CD8-positive, alpha-beta memory T cell (primary cell): ENCODE measurements at places on chromosomes 3 and 15.
A peak's percentile ranks its signal among the peaks of the same experiment; 100 is the strongest.

GRCh38 chr3:141235661-141236171 is 4.1 kb downstream of the PXYLP1 start:
- no peak for DNase-seq

DNA sequence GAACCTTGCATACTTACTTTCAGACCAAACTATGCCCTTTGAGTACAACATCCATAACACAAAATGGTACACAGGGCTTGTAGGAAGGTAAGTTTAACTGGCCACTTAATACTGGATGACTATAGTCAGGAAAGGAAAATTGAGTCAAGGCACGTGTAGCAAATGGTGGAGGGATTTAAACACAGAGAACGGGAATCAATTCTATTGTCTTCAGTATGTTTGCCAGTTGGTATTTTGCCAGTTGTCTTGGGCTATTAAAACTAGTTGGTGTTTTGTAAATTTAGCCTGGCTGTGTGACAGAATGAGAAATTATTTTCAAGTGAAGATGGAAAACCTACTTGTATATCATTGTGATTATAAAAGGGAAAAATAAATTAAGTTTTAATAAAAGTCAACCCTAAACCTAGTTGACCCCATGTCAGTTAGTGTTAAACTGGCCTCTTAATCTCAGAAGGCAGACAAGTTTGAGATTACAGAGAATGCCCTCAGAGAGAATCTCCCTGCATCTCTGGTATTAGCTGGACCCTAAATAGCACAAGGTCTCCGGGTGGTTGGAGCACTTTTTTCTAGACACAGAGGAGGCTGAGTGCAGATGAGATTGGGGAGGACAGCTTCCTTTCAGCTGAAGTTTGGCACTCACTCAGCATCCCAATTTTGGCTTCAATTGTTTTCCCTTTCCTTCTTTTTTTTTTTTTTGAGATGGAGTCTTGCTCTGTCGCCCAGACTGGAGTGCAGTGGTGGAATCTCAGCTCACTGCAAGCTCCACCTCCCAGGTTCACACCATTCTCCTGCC is 91.2 kb downstream of the MB21D2 start:
- no peak for DNase-seq

- DNase-seq: no peak
Observed at GRCh38 chr15:101388046-101388445, 93.0 kb upstream of the SNRPA1 start.

DNA sequence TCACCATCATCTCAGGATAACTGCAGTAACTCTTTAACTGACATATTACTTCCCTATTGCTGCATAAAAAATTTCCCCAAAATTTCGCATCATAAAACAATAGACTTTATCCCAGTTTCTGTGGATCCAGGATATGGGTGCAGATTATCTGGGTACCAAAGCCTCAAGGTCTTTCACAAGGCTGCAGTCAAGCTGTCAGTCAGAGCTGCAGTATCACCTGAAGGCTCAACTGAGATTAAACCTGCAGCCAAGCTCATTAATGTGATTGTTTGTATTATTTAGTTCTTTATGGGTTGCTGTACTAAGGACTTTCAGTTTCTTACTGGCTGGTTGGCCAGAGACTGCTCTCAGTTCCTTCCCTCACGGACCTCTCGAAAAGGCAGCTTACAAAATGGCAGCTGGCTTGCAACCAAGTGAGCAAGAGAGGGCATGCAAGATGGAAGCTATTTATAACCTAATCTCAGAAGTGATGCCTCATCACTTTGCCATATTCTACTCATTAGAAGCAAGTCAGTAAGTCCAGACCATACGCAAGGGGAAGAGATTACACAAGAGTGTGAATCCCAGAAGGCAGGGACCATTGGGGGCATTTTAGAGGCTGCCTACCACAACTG is 54.9 kb downstream of the DCUN1D1 start:
- no peak for DNase-seq

GRCh38 chr3:186806089-186807055 is at the start of gene RFC4:
Gene RFC4, minus strand, starts transcription at chr3:186806482. Its CDS starts 1,769 bp downstream, at chr3:186804713.
- DNase-seq: peak; percentile 87

GRCh38 chr3:196412704-196413103 is 19.5 kb downstream of the UBXN7 start:
- no peak for DNase-seq

DNA sequence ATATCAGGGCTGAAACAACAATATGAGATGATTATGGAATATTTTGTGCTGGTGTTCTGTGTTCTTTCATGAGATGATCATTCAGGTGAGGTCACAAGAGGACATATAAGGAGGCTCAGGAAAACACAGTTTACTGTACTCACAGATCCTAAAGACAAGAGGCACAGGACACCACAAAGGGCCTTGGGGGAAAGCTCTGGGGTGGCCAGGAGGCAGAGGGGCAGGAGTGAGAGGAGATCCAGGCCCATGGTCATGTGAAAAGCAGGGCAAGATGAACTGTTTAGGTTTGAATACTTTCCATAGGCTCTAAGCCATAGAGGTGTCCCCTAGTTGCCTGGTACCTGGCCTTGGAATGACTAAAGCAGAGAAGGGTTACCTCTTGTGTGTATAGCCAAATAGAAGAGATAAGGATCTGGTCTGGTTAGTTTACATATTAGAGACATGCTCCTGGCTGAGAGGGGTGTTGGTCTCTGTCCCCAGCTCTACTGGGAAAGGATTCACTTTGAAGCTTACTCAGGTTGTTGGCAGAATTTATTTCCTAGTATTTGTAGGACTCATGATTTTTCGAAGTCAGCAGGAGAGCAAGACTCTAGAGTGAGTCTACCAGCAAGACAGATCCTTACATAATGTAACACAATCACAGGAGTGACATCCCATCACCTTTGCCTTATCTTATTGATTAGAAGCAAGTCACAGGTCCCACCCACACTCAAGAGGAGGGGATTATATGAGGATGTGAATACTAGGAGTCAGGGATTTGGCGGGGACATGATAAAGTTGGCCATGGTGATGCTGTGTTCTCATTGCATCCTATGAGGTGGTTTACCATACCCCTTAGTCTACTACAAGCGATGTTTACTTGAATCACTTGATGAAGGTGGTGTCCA is 11.3 kb upstream of the TM4SF1 start:
- no peak for DNase-seq

- no peak for DNase-seq
Observed at GRCh38 chr3:159824333-159824732, 164.3 kb upstream of the IL12A start.

GRCh38 chr3:138440121-138440521 is 5.7 kb downstream of the ESYT3 start:
- DNase-seq: no peak

DNA sequence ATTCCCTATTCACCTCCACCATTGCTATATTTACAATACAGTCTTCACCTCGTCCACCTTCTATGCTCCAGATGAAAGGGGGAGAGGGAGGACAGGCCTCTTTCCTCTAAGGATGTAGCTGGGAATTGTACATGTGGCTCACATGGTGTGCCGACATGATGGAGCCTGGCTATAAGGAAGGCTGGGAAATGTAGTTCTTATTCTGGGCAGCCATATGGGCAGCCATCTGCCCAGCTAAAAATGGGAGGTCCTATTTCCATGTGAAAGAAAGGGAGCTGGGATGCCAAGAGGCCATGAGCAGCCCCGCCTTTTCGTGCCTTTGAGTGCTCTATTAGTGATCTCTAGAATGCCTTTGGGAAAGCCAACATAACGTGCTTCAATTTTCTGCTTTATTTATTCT is 27.1 kb upstream of the MGLL start:
- no peak for DNase-seq

DNA sequence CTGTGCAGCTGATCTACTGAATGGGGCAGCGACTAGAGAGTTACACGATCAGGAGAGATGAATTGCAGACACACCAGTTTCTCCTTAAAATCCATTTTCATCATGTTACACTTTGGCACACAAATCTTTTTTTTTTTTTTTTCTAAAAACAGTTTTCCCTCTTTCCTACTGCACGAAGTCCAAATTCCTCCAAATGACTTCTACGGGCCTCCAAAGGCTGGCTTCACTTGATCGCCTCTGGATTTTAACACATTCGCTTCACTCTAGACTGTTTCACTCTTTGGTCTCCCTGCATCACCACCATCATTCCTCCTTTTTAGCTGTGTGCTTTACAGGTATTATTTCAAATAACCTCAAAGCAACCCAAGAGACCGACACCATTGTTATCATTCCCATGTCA is 268.6 kb downstream of the RORA start:
- DNase-seq: no peak

DNA sequence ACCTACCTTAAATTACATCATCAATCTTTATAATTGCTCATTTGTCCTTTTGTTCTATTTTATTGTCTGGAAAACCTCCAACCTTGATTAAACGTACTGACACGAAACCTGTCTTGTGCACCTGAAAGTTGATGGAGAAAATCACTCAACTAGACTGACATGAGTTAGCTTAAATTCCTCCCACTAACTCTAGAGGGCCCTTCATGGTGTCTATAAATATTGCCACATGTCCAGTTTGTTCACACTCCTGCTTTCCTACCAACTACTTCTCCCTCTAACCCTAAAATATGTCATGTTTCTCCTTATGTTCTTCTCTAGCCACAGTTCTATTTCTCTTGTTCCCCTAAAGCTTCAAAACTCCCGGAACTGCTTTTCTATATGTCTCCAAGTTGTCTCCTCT is 59.8 kb upstream of the SGO1 start:
- DNase-seq: no peak

GRCh38 chr3:188697127-188697526 is 474.6 kb upstream of the TPRG1 start:
- no peak for DNase-seq
